Epithelial cell of prostate (primary cell): ENCODE measurements at places on chromosomes 13 and 19.

GRCh38 chr13:43573361-43573740 lies 213.4 kb downstream of the ENOX1 start:
- DNase-seq: no peak

DNA sequence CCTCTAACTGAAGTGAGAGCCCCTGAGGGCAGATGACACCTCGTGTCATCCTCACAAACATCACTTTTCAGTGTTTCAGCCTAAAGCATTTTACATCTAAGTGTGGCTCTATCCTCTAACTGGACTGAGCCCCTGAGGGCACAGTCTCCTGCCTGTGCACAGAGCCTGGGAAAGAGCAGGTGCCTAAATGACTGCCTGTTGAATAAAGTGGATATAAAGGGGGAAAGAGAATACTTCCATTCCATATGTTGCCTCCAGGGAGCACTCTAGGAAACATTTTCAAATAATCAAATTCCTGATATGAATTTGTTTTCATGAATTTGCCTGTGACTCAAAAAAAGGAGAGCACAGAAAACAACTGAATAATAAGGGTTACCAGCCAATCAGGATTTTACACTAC lies 32.2 kb downstream of the CNMD start:
- no peak for DNase-seq

DNA sequence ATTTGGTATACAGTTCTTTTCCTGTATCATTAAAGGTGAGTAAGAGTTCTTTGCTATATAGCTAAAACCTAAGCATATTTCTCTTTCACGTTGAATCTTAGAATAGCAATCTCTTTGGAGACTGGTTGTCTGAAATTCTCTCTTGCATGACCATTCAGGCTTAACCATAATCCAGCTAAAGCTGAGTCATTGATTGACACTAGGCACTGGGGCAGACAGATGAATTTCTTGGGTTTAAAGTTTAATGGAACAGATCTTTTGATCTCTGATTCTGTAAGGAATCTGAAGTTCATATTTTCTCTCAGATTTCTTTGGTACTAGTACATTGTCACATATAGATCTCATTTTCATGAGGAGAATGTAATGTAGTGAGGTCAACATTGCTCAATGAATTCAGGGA lies 397.3 kb upstream of the MIR17HG start:
- peak; percentile 8 for DNase-seq

GRCh38 chr13:113187263-113187669 lies 21.2 kb downstream of the PCID2 start:
- DNase-seq: peak; percentile 90

DNA sequence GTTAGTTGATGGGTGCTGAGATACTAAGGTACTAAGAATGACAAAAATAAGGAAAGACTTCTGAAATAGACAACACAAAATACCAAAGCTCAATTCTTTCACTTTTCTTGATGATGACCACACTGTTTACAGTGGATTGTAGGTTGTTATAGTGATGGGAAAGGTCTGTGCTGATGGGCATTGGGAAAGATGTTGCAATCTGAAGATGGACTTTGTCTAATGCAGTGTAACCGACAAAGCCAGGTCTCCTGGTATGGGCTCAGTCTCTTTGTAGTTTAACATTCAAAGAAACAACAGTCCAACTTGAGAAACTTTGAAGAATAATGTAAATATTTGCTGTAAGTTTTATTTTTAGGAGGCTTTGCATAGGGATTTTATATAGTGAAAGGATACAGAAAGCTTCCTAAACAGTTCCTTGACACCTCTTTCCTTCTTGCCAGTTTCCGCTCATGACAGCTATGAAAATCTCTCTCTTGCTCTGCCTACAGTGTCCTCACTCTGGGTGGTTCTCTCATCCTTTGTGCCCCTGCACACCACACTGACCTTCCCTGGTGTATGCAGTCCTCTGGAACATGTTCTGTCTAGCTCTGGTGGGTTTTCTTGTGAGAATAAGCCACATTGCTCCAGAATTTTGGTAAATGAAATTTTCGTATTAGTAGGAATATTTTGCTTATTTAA lies 172.2 kb downstream of the KCNRG start:
- DNase-seq: no peak

DNA sequence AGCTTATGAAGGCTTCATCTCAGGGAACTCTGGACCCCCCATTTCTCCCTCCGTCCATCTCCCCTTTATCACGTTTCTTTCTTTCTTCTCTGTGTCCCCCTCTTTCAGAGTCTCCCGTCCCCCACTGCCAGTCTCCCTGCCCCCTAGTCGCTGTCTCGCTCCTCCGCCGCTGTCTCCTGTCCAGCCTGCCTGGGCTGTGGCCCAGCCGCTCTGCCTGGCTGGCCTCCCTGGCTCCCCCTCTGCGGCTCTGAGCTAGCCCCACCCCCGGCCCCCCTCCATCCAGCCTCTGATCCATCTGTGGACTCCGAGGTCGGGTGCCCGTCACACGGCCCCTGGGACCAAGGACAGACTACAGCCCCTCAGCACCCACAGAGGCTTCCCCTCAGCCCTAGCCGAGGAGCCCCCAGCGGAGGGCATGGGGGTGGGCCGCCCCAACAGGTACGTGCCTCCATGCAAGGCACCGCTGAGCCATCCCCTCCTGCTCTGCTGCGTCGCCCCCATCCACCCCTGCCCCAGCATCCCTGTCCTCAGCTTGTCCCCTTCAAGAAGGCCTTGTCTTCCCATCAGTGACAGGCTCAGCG lies 1.1 kb upstream of the KCNJ14 start:
- no peak for DNase-seq

DNA sequence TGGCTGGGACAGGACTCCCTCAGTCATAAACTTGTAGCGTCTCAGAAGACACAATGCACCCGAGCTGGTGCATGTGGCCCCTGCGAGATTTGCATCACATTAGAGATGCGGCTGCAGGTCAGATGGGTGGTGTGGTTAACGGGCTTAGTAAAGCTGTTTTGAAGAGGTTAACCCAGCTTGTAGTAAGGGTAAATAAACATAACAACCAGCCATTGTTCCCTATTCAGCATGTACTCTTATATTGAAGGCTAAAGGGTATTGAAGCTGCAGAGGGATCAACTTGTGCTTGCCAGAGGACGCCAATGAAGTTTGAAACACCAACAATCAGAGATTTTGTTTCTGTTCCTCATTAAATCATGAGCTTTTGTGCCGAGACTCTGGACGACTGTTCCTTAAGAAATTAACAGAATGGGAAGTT lies 79.4 kb downstream of the ZIC5 start:
- no peak for DNase-seq

GRCh38 chr13:45370922-45371406 lies 30.0 kb upstream of the TPT1 start:
- DNase-seq: no peak
